ENCODE measurements at places on chromosomes 5 and 9. TPM values are rescaled to one million over a fixed set of nuclear protein-coding genes. Genes with fewer than 3 reads are reported as not detected.

The MORN5 gene
- not detected for total RNA-seq

The SYK gene
- total RNA-seq: under 0.01 TPM

The PRRX2 gene
- 21.5 TPM for total RNA-seq

The GMCL2 gene
- not detected for total RNA-seq

The GTF3C4 gene
- total RNA-seq: 9.3 TPM

The SMARCA2 gene
- total RNA-seq: 48.9 TPM

The WNT8A gene
- total RNA-seq: not detected

The LCN6 gene
- total RNA-seq: not detected

The LMX1B gene
- not detected for total RNA-seq

The PSAT1 gene
- 9.0 TPM for total RNA-seq

The MEGF9 gene
- total RNA-seq: 7.9 TPM

The PCDHA10 gene
- 0.26 TPM for total RNA-seq

The PCDH1 gene
- total RNA-seq: under 0.01 TPM

The ADGRD2 gene
- total RNA-seq: not detected

The SLC36A2 gene
- total RNA-seq: not detected

The NUTM2G gene
- total RNA-seq: not detected

The DCP2 gene
- 13.2 TPM for total RNA-seq

The RORB gene
- total RNA-seq: 2.0 TPM

The MRPL22 gene
- total RNA-seq: 21.1 TPM

The GADD45G gene
- total RNA-seq: 3.3 TPM

The SPATA31A3 gene
- not detected for total RNA-seq

The IL3 gene
- not detected for total RNA-seq

The PCDHGB3 gene
- total RNA-seq: 5.1 TPM

The PTCD2 gene
- 8.0 TPM for total RNA-seq

The TMEM171 gene
- total RNA-seq: 0.26 TPM

The TESK1 gene
- 11.9 TPM for total RNA-seq

The CDHR2 gene
- total RNA-seq: 0.32 TPM

The RASGEF1C gene
- total RNA-seq: not detected

The NIM1K gene
- 4.2 TPM for total RNA-seq

The SLC6A19 gene
- total RNA-seq: not detected

The NOXA1 gene
- total RNA-seq: 0.26 TPM

The PRSS3 gene
- total RNA-seq: 47.3 TPM

The FBP1 gene
- not detected for total RNA-seq

The CARTPT gene
- total RNA-seq: not detected

The LIFR gene
- total RNA-seq: 19.5 TPM

The AIF1L gene
- 0.16 TPM for total RNA-seq

The CCDC180 gene
- 5.2 TPM for total RNA-seq

The SPATA31E1 gene
- total RNA-seq: not detected

The RLN1 gene
- total RNA-seq: not detected

The NTRK2 gene
- total RNA-seq: 0.26 TPM

The DUSP1 gene
- 43.0 TPM for total RNA-seq

The GAPT gene
- total RNA-seq: not detected

The SLC6A18 gene
- total RNA-seq: not detected

The ARID3C gene
- not detected for total RNA-seq

The GLIPR2 gene
- total RNA-seq: 101 TPM

The GPX8 gene
- total RNA-seq: 72.0 TPM

The CKMT2 gene
- 1.3 TPM for total RNA-seq

The C8G gene
- 0.32 TPM for total RNA-seq

The CD74 gene
- total RNA-seq: 0.94 TPM

The LRRC19 gene
- not detected for total RNA-seq

The PCDHGB1 gene
- total RNA-seq: 1.5 TPM

The EIF4EBP3 gene
- 1.7 TPM for total RNA-seq

The PCDHB2 gene
- 1.3 TPM for total RNA-seq

The PHF24 gene
- total RNA-seq: 0.16 TPM

The CDX1 gene
- total RNA-seq: not detected

The PCDHGA4 gene
- total RNA-seq: 4.7 TPM
